ENCODE measurements at places on chromosomes 3 and 15.
A peak's percentile ranks its signal among the peaks of the same experiment; 100 is the strongest.

GRCh38 chr3:127673191-127674100, 694 bp downstream of the ABTB1 start:
- peak; percentile 53 for DNase-seq

- DNase-seq, result no peak
Measured at GRCh38 chr15:52440946-52441345, 87.7 kb downstream of the MYO5A start.

GRCh38 chr15:49189631-49190030, 19.6 kb downstream of the GALK2 start:
- DNase-seq, result no peak

DNA sequence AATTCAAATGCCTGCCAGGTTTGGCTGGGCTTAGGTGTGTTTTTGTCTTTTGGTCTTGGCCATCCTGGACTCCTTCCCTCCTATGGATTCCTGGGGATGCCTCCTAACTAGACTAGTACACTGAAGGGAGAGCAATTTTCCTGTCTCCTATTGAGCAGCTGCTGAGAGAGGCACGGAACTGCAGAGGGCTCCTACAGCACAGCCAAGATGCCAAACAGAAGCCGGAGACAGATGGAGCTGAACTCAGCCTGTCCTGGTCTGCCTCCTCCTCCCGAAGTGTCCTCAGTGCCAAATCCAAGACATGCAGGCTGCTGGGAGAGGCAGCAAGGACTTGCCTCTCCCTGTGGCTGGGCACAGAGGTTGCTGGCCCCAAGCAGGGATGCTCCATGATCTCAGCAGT, 256.6 kb upstream of the PROK2 start:
- DNase-seq, result no peak

GRCh38 chr3:128487813-128488635, 5.0 kb downstream of the GATA2 start:
- peak; percentile 92 for DNase-seq
